ENCODE measurements at places on chromosomes 2 and 18. TPM values are rescaled to one million over a fixed set of nuclear protein-coding genes. Genes with fewer than 3 reads are reported as not detected.
A peak's percentile ranks its signal among the peaks of the same experiment; 100 is the strongest.

GREB1 gene
- 0.05 TPM for polyA plus RNA-seq

CROCC2 gene
- polyA plus RNA-seq = not detected

PRSS56 gene
- polyA plus RNA-seq = not detected

LOXHD1 gene
- not detected for polyA plus RNA-seq

LOXL3 gene
- polyA plus RNA-seq = 21.8 TPM

NPHP1 gene
- 2.5 TPM for polyA plus RNA-seq

C2orf80 gene
- polyA plus RNA-seq = not detected

LIMS4 gene
- polyA plus RNA-seq = 5.2 TPM

IL36A gene
- not detected for polyA plus RNA-seq

ATP6V1B1 gene
- polyA plus RNA-seq = 1.4 TPM

- no peak overlapping the region for H3K27ac ChIP-seq
- no peaks in the 10 kb centered on the region for H3K27me3 ChIP-seq
- H3K4me1 ChIP-seq = 0 out of 2 replicates have a peak, but pooled peaks cover 1% of the 10 kb centered on the region
- no peak for DNase-seq
- H3K36me3 ChIP-seq = peaks cover 56% of the 10 kb centered on the region
These were observed 79.7 kb downstream of the EMILIN2 start for GRCh38 chr18:2926528-2926927.

- no peak overlapping the region for H3K27ac ChIP-seq
- no peaks in the 10 kb centered on the region for H3K36me3 ChIP-seq
- no peak overlapping the region for H3K4me3 ChIP-seq
These were observed 173.7 kb upstream of the DOK6 start for GRCh38 chr18:69226971-69227370.

DNA sequence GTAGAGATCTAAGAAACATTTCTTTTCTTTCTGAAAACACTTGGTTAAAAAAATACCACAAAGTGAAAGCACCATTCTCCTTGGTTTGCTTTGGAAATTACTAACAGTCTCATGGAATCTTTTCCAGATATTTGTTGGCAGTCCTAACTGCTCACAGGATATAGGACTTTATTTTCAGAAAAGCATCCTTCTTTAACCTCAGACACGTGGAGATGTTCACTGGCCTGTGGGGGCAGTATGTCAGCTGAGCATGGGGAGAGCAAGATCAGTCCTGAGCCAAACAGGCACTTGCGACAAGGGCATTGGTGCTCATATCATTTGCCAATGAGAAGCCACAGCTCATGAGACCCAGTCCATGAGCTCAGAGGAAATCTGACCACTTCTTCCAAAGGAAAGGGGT lies 371.9 kb downstream of the NBAS start:
- H3K36me3 ChIP-seq = no peaks in the 10 kb centered on the region
- no peaks in the 10 kb centered on the region for H3K4me1 ChIP-seq
- H3K4me3 ChIP-seq = no peak overlapping the region
- DNase-seq = peak; percentile 26

- H3K4me1 ChIP-seq = no peaks in the 10 kb centered on the region
- no peaks in the 10 kb centered on the region for H3K27me3 ChIP-seq
- no peak for DNase-seq
- H3K27ac ChIP-seq = no peak overlapping the region
These were observed 59.8 kb downstream of the NOL10 start for GRCh38 chr2:10629819-10630532.

- H3K36me3 ChIP-seq = no peaks in the 10 kb centered on the region
- DNase-seq = peak; percentile 95
- peak overlapping the region; percentile 52 for H3K27ac ChIP-seq
- H3K4me3 ChIP-seq = no peak overlapping the region
These were observed 638.0 kb upstream of the ZEB2 start for GRCh38 chr2:145157741-145158591.

GRCh38 chr2:240840435-240841060 lies 20.5 kb upstream of the KIF1A start:
- DNase-seq = peak; percentile 70
- peaks cover 6% of the 10 kb centered on the region for H3K4me1 ChIP-seq
- H3K27ac ChIP-seq = no peak overlapping the region
- H3K27me3 ChIP-seq = peaks cover 34% of the 10 kb centered on the region

- no peaks in the 10 kb centered on the region for H3K27me3 ChIP-seq
- no peak overlapping the region for H3K4me3 ChIP-seq
- DNase-seq = peak; percentile 67
- no peak overlapping the region for H3K27ac ChIP-seq
- H3K4me1 ChIP-seq = peaks cover 7% of the 10 kb centered on the region
- H3K36me3 ChIP-seq = no peaks in the 10 kb centered on the region
These were observed 113.7 kb downstream of the XRCC5 start for GRCh38 chr2:216222650-216223352.

- no peaks in the 10 kb centered on the region for H3K36me3 ChIP-seq
- H3K27ac ChIP-seq = no peak overlapping the region
- no peak overlapping the region for H3K4me3 ChIP-seq
- H3K4me1 ChIP-seq = no peaks in the 10 kb centered on the region
- no peaks in the 10 kb centered on the region for H3K27me3 ChIP-seq
These were observed 1337.6 kb upstream of the SLC39A10 start for GRCh38 chr2:194319222-194319992.

DNA sequence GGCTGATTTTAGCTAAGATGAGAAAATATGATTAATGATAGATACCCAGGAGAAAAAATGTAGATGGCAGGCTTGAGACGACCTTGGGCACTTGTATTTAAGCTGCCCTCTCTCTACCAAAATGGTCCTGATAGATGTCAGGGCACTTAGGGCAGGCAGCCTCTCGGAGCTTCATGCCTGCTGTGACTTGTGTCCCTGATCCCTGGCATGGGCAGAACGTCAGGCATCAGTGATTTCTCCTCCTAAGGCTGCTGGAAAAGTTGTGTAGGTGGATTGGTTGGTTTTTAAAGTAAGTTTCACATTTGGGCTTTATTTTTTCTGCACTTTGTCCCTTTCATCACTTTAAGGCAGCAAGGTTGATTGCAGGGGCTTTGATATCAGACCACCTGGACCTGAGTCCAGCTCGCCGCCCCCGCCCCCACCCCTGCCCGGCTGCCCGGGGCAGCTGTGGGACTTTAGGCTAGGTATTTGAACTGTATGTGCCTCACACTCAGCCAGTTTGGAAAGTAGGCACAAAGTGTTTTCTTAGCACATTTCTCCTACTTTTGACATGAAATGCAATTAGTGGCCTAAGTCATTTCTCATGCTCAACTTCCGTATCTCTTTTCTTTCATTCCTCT lies 35.0 kb upstream of the SCLY start:
- peaks cover 12% of the 10 kb centered on the region for H3K4me1 ChIP-seq
- peaks cover 23% of the 10 kb centered on the region for H3K36me3 ChIP-seq
- H3K27me3 ChIP-seq = no peaks in the 10 kb centered on the region
- no peak overlapping the region for H3K4me3 ChIP-seq

- no peak for DNase-seq
- H3K4me3 ChIP-seq = no peak overlapping the region
- H3K36me3 ChIP-seq = no peaks in the 10 kb centered on the region
- no peaks in the 10 kb centered on the region for H3K27me3 ChIP-seq
- no peaks in the 10 kb centered on the region for H3K4me1 ChIP-seq
These were observed 302.9 kb upstream of the NXPH2 start for GRCh38 chr2:139083121-139083520.

- peaks cover 35% of the 10 kb centered on the region for H3K27me3 ChIP-seq
- no peak for DNase-seq
- H3K4me1 ChIP-seq = no peaks in the 10 kb centered on the region
- H3K4me3 ChIP-seq = no peak overlapping the region
- no peaks in the 10 kb centered on the region for H3K36me3 ChIP-seq
These were observed 47.8 kb upstream of the DAPL1 start for GRCh38 chr2:158747281-158747680.

DNA sequence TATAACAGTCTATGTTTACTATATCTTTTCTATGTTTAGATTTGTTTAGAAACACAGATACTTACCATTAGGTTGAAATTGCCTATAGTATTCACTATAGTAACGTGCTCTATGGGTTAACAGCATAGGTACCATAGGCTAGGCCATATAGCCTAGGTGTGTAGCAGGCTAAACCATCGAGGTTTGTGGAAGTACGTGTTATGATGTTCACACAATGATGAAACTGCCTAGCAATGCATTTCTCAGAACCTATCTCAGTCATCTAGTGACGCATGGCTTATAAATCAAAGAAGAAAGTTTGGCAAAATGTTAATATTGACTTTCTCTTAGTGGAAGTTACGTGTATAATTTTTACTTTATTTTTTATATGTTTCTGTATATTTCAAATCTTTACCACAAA lies 466.2 kb upstream of the NRP2 start:
- no peak for DNase-seq
- no peak overlapping the region for H3K4me3 ChIP-seq
- no peak overlapping the region for H3K27ac ChIP-seq

DNA sequence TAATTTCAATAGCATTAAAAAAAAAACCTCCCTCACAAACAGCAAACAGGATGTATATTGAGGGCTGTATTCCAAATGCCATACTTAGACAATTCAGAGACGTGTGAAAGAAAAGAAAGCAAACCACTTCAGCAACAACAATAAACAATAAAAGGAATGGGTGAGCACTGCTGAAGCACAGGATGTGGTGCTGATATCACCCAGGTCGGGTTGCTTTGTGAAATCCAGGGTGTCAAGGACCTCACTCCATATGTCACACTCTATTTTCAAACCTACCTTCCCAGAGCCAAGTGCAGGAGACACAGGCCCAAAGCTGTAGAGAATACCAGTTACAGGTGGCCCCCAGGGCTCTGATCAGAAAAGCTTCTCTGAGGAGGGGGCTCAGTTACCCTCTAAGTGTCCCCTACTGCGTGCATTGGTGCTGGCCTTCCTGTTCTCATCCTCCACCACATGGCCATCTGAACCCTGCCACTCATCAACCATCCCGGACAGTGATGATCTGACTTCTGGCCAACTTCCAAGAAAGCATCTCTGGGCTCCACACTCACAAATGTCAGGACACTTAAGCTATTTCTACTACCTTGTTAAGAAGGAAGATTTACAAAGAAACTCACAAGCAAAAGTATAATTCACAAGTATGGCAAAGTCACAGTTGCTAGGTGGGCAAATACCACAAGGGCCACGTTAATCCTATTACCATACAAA lies 363.0 kb downstream of the SS18 start:
- peak; percentile 28 for DNase-seq
- H3K27me3 ChIP-seq = no peaks in the 10 kb centered on the region
- no peak overlapping the region for H3K4me3 ChIP-seq
- H3K4me1 ChIP-seq = no peaks in the 10 kb centered on the region
- no peaks in the 10 kb centered on the region for H3K36me3 ChIP-seq
- no peak overlapping the region for H3K27ac ChIP-seq

DNA sequence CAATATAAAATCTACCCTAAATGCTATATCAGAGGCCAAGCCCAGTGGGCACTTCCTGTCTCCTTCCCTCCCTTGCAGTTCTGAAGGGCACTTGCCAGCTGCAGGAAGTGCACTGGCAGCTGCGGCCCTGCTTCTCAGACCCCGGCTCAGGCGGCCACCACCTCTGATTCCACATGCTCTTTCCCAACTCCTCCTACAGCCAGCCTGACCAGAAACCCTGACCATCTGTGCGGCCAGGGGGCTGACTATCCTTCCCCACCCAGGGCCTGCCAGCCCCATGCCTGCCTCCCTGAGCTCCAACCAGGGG lies 88.6 kb downstream of the ZBTB7C start:
- no peak overlapping the region for H3K4me3 ChIP-seq
- H3K36me3 ChIP-seq = no peaks in the 10 kb centered on the region
- no peak overlapping the region for H3K27ac ChIP-seq
- H3K27me3 ChIP-seq = peaks cover 7% of the 10 kb centered on the region
- no peak for DNase-seq

- no peak for DNase-seq
- H3K27ac ChIP-seq = no peak overlapping the region
- H3K4me1 ChIP-seq = no peaks in the 10 kb centered on the region
- H3K27me3 ChIP-seq = no peaks in the 10 kb centered on the region
- H3K4me3 ChIP-seq = no peak overlapping the region
These were observed 228.6 kb downstream of the SETBP1 start for GRCh38 chr18:44909191-44909719.

DNA sequence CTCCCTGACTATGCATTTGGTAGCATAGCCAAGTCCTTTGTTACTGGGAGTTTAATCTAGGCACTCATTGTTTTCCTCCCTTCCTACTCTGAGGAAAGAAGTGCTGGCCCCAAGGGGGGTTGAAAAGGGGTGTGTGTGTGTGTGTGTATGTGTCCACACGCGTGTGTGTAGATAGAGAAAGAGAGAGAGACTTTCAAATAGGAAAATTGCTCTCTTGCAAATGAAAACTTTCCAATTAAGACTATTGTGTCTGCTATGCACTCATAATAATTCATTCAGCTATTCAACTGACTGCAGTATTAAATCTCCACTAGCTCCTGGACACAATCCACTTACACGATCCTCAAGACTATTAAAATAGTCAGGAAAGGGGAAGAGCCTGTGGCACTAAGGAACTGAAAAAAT lies 92.9 kb upstream of the CSRNP3 start:
- H3K36me3 ChIP-seq = no peaks in the 10 kb centered on the region
- no peak for DNase-seq
- no peaks in the 10 kb centered on the region for H3K27me3 ChIP-seq
- H3K4me1 ChIP-seq = no peaks in the 10 kb centered on the region
- H3K4me3 ChIP-seq = no peak overlapping the region

DNA sequence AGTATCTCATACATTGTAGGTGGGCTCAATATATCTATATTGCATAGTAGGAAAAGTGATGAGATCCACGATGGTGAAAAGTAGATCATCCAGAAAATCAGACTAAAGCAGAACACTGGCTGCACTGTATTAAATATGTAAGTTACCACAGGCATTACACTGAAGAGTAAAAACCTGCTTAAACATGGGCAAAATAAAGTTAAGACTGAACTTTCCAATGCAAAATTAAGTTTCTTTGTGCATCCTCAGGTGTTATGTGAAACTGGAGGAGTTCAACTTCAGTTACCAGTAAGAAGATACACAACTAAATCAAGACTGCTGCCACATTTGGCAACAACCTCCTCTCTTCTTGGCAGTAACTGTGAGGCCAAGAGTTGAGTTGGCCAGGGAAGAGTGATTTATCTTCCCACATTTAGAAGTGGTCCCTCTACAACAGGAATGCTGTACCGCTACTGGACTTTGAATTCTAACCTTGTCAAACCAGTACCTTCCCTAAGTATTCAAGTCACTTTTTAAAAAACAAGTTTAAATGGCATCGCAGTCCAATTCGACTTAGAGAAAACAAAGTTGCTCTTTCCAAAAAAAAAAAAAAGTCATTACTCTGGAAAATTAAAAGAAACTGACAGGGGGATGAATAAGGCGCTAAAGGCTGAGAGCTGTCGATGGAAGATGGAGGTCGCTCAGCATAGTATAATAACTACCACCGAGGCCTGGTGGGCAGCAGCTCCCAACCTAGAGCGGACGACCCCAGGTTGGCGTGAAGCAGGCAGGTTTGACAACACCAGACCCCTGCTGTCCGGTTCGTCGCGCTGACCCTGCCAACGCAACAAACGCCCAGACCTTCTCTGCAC lies 1.1 kb downstream of the MAP4K3 start:
- H3K27me3 ChIP-seq = no peaks in the 10 kb centered on the region
- peak overlapping the region; percentile 97 for H3K4me3 ChIP-seq
- peak; percentile 58 for DNase-seq
- peaks cover 22% of the 10 kb centered on the region for H3K4me1 ChIP-seq
- no peaks in the 10 kb centered on the region for H3K36me3 ChIP-seq

- H3K27me3 ChIP-seq = no peaks in the 10 kb centered on the region
- no peak overlapping the region for H3K27ac ChIP-seq
- peak; percentile 10 for DNase-seq
- peaks cover 11% of the 10 kb centered on the region for H3K4me1 ChIP-seq
These were observed 230.8 kb downstream of the GULP1 start for GRCh38 chr2:188522517-188522916.
